ENCODE measurements at places on chromosomes 16 and 17.

- DNase-seq = no peak
Observed at GRCh38 chr17:64775701-64776570, 113.8 kb upstream of the SMURF2 start.

DNA sequence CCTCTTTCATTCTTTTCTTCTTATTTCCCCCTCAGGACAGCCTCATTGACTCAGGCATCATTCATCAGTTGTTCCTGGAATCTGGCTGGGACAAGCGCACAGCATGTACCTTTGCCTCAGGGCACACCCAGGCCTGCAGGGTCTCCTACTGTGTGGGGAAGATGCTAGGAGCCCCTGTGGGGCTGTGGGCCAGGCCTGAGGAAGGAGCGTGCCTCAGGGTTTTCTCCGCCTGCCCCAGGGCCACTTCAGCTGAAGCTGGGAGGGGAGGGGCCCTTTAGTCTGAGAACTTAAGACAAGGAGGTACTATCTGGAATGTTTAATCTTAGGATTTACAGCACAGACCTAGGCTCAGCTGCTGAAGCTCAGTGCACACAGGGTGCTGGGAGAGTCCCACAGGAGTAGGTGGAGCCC lies 7.9 kb downstream of the ELMO3 start:
- no peak for DNase-seq

DNA sequence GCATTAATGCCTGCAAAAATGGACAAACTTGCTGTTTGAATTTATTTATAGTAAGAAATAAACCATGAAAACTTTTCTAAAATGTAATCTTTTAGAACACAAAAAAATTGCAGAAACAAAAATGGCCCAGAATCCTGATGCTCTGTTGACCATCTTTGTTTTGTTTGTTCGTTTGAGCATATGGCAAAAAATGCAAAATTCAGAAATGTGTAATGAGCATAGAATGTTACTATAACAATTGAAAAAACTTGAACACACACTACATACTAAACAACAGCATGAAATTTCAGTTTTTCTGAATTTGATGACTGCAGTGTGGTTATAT lies 1.1 kb upstream of the KPNA2 start:
- no peak for DNase-seq

GRCh38 chr16:586047-586644 lies 3.7 kb upstream of the RAB40C start:
- no peak for DNase-seq

GRCh38 chr17:1147664-1148063 lies 32.1 kb downstream of the ABR start:
- DNase-seq = no peak

DNA sequence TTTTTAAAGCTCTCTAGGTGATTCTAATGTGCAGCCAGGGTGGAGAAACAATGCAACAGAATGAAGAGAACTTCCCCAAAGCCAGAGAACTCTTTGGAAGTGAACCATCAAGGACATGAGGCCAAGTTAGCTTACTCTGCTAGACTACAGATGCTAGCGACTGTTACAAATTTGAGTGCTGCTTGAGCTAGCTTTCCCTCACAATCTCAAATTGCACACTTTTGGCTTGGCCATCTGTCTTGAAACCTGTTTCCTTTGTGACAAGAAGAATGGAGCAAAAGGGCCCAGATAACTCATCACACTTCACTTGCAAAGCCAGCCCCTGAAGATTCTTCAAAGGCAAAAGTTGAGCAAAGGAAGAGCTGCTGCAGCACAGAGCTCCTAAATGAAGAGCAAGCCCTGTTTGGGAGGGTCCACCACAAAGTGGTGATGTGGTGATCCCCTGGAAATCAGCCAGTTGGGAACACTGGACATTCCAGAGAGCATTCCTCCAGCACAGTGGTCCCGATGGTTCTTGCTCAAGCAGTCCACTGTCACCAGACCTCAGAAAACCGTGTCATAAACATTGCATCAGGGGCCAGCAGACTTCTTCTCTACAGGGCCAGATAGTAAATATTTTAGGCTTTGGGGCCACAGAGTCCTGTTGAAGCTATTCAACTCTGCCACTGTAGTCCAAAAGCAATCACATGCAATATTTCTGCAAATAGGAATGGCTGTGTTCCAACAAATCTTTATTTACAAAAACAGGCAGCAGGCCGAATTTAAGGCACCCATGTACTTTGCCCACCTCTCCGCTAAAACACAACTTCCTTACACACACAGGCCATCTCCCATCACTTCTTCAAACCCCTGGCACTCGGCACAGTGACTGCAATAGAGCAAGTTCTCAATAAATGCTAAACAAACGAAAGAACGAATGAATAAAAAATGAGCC lies 21.2 kb downstream of the SLC39A11 start:
- no peak for DNase-seq

DNA sequence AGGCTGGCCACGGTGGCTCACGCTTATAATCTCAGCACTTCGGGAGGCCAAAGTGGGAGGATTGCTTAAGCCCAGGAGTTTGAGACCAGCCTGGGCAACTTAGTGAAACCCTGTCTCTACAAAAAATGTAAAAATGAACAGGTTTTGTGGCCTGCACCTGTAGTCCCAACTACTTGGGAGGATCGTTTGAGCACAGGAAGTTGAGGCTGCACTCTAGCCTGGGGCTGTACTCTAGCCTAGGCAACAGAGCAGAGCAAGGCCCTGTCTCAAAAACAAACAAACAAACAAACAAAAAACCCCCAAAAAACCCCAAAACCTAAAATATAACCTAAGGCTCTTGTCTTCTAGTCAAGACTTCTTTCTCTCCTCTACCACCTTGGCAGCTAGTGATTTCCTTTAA lies 7.4 kb upstream of the HIGD1B start:
- DNase-seq = no peak

DNA sequence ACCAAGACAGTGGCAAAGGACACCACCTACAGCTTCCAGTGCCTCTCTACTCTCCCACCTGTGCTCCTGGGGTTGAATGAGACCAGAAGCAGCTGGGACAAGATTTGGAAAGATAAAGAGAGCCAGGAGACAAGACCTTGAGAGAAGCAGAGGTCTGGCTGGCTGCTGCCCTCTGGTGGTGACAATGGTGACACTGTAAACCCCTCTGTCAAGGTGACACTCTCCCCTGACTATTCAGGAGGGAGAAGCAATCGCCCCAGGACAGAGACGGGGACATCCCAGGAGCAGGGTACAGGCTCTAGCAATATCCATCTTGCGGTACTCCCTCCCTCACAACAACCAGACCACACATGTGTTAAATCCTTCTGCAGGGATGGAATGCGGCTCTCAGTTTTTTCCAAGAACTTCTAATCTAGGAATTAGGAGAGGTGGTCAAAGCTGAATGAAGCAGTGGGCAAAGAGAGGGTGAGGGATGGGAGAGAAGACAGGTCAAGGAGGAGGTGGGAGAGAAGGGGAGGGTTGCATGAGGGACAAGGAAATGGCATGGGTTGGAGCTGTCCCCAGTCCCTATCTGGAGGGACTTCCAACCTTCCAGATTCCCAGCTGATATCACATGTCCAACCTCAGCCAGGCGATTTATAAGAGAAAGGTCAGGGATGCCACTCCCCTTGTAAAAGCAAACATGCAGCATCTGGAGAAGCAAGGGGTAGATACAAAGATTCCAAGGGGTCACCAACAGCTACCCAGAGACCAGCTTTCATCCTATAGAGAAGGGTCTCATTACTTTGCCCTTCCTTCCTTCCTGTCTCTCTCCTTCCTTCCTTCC lies 2.9 kb downstream of the PHOSPHO1 start:
- DNase-seq = peak; percentile 48

- no peak for DNase-seq
Observed at GRCh38 chr16:66435896-66436295, 8.8 kb downstream of the BEAN1 start.

- DNase-seq = no peak
Observed at GRCh38 chr17:32485261-32486110, 1.3 kb upstream of the CDK5R1 start.

- no peak for DNase-seq
Observed at GRCh38 chr16:3065742-3066439, 451 bp downstream of the IL32 start.

- DNase-seq = no peak
Observed at GRCh38 chr16:87123356-87124001, 193.7 kb downstream of the C16orf95 start.

DNA sequence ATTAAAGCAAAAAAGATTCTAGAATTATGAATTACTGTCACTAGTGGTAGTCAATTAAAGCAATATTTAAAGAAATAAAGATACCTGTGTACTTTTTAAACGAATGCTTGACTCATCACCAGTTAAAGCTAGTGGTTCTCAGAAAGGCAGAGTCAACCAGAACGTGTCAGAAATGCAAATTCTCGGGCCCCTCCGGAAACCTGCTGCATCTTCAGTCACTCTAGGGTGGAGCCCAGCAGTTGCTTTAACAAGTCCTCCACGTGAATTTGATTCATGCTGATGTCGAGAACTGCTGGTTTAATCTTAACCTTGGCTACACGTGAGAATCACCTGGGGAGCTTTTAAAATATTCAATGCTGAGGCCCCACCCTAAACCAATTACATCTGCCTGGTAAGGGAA lies 169.8 kb upstream of the SDK2 start:
- DNase-seq = no peak

GRCh38 chr17:54956791-54957190 lies 11.7 kb downstream of the COX11 start:
- no peak for DNase-seq

DNA sequence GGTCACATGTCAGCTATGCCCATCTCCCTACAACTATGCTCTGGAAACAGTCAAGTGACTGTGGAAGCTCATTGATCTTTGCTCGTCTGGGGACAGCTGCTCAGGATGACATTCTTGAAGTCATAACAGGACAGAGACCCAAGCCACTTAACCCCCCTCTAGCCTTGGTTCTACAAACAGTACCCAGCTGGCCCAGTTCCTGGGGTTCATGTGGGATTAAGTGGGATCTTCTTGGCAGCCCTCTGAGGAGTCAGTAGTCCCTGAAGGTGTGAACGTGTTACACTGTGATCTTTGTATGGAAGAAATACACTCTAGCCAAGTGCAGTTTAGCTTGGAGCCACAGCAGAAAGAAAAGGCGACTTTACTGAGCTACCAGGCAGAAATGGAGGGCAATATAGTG lies 25.8 kb downstream of the UBN1 start:
- DNase-seq = no peak

DNA sequence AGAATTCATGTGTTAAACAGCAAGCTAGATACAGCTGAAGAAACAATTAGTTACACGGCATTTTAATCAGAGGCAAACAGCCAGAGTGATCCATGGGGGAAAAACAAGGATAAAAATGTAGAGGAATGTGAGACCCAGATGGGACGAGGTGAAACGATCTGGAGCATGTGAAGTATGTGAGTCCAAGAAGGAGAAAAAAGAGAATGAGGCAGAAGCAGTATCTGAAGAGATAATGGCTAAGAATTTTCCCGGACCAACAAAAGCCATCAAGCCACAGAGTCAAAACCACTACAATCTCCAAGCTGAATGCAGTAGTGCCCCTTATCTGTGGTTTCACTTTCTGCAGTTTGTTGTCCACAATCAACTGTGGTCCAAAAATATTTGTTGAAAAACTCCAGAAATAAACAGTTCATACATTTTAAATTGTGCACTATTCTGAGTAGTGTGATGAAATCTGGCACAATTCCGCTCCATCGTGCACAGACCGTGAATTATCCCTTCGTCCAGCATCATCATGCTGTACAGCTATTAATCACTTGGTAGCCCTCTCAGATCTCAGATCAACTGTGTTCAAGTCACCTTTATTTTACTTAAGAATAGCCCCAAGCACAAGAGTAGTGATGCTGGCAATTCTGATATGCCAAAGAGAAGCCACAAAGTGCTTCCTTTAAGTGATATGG lies 18.8 kb downstream of the MYH10 start:
- no peak for DNase-seq

DNA sequence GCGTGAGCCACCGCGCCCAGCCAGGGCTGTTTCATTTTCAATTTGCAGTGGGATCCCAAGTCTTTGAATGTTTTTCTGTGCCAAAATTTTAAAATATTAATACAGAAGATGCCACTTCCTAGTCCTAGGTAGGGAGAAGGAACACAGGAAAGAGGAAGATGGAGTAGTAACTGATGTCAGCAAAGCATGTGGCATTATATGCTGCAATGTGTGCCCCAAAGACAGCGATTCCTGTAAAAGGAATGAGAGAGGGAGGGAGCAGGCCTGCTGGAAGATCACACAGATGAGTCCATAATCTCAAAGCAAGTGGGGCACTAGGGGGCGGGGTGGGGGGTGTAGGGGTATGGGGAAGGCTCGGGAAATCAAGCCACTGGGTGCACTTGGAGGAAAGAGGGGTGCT lies 23.4 kb upstream of the SSTR2 start:
- no peak for DNase-seq

DNA sequence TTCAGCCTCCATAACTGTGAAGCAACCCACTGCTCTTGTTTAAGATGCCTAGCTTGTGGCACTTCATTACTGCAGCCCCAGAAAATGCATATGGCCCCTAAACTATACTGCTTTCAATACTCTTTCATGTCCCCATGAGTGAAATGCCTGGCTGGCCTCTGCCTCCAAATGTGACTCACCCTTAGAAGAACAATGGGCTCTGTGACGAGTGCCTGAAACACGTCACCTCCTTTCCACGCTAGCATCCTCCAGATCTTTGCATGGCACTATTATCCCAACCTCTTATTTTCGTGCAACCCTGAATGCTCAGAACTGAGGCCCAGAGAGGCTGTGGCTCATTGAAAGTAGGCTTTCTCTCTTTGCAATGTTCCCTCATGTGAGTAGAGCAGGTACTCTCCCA lies 233.1 kb downstream of the CBLN1 start:
- no peak for DNase-seq

GRCh38 chr17:44213403-44214229 lies 5.9 kb downstream of the UBTF start:
- DNase-seq = no peak

- no peak for DNase-seq
Observed at GRCh38 chr16:2900526-2901075, 11.1 kb upstream of the FLYWCH1 start.

DNA sequence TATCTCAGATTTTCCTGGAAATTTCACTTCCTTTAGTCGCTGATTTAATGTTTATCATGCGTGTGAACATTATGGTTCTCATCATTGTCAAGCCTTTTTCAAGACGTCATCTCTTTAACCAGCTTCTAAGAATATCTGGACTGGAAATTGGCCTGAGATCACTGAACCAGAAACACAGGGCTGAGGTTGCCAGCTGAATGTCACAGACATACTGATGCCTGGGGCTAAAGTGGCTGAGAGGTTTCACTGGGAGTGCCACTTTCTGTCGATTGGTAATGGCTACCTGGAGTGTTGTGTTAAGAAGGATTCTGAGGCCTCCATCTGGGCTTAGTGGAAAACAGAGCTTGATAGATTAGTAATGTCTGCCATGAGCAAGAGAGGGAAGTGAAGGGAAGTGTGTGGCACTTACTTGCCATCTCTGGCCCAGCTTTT lies 54.2 kb downstream of the CRISPLD2 start:
- DNase-seq = no peak

- no peak for DNase-seq
Observed at GRCh38 chr16:74892574-74893461, 92.1 kb downstream of the WDR59 start.

DNA sequence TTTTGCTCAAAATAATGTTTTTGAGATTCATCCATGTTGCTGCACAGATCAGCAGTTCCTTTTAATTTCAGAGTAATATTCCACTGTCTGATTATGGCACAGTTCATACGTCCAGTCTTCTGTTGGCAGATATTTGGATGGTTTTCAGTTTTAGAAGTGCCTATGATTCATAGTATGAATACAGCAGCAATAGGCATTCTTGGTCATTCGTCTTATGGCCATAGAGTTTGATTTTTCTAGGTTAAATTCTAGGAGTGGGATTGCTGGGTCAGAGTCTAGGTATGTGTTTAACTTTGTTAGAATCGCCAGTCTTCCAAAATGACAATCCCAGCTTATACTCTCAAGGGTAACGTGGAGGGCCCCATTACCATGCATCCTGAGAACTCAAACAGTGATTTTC lies 11.5 kb upstream of the IL34 start:
- no peak for DNase-seq

GRCh38 chr16:89705006-89705405 lies 3.5 kb upstream of the SPATA2L start:
- no peak for DNase-seq
